ENCODE measurements at places on chromosomes 3 and 15.

DNA sequence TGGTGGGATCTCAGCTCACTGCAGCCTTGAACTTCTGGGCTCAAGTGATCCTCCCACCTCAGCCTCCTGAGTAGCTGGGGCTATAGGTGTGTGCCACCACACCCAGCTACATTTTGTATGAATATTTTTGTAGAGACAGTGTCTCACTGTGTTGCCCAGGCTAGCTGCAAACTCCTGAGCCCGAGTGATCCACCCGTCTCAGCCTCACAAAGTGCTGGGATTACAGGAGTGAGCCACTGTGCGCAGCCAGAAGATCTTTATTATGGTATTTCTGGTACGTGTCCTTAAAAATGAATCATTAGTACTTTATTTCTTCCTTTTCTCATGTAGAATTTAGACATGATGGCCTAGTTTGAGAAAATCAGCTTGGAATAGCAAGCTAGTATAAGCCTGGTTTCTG is 153.3 kb downstream of the BCHE start:
- no peak for DNase-seq

- no peak for DNase-seq
Measured at GRCh38 chr15:51121118-51121517, 26.4 kb upstream of the TNFAIP8L3 start.

DNA sequence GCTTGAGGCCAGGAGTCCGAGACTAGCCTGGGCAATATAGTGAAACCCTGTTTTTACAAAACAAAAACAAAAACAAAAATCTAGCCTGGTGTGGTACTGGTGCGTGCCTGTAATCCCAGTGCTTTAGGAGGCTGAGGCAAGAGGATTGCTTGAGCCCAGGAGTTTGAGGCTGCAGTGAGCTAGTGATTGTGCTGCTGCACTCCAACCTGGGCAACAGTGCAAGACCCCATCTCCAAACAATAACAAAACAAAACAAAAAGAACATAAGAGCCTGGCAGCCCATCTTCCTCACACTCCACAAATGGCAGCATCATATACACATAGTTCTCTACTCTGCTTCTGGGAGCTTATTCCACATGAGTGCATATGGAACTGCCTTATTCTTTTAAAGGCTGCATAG is 2.2 kb upstream of the TRH start:
- no peak for DNase-seq

DNA sequence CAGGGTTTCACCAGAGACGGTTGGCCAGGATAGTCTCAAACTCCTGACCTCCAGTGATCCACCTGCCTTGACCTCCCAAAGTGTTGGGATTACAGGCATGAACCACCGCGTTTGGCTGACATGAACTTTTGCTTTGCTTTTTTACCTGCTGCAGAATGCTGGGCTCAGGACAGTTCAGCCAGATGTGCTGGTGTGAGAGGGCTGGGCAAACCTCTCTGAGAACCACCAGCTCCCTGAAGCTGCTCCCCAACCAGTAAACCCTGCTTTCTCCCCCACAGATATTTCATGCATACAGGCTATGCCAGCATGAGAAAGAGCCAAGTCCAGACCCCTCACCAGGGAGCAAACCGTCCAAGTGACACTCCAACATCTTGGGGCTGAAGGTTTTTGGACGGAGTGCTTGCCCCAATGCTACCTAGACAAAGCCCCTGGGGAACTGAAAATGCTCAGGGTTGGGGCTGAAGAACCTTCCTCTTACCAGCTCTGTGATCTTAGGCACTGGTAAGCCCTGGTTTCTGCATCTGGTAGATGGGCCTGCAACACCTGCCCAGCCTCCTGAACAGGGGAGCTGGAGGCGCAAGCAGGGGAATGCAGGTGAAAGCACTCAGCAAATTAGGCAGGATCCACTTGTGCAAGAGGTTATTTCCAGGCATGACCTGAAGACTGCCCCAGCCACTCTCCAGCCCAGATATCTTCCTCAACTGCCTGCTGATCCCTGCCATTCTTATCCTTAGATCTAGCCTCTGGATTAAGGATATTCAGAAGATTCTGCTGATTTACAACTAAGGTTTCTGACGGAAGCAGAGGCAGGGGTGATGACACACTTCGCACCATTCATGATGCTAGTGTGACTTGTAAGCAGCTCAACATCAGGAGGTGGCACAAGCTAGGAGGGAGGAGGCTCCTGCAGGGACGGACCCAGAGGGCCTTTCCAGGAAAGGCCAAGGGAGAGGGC is 78.8 kb downstream of the TLE3 start:
- no peak for DNase-seq

DNA sequence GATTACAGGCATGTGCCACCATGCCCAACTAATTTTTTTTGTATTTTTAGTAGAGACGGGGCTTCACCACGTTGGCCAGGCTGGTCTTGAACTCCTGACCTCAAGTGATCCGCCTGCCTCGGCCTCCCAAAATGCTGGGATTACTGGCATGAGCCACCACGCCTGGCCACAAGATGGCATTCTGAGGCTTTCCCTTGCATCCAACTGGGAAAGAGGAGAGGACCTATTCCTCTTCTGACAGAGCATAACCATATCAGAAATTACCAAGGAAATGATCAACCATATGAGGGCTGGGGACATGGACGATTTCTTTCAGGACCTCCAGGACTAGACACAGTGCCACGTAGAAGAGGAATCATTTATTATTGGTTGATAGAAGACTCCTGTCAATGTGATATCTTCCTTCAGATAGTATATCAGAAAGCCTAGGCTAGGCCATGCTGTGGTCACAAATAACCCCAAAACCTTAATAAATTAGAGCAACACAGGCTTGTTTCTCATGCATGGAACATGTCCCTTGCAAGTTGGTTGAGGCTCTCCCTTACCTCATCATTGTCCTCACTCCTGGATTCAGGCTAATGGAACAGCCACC is 372.3 kb upstream of the IL12A start:
- DNase-seq: no peak

DNA sequence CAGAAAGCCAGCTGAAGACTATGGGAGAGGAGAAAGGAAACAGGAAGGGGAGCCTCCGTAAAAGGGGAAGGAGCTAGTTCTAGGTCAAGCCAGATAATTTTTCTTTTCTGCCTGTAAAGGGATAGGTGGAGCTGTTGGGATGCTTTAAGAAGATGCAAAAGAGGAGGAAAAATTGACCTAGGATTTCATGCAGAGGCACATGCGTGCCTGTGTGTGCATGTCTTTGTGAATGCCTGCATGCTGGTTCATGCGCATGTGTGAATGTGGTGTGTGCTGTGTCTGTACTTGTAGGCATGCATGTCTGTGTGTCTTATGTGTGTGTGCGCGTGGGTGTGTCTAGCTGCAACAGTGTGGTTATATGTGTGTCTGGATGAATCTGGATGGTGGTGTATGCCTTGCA is 27.3 kb downstream of the CCDC33 start:
- no peak for DNase-seq

- DNase-seq: no peak
Measured at GRCh38 chr3:14915636-14916222, 31.7 kb upstream of the NR2C2 start.

DNA sequence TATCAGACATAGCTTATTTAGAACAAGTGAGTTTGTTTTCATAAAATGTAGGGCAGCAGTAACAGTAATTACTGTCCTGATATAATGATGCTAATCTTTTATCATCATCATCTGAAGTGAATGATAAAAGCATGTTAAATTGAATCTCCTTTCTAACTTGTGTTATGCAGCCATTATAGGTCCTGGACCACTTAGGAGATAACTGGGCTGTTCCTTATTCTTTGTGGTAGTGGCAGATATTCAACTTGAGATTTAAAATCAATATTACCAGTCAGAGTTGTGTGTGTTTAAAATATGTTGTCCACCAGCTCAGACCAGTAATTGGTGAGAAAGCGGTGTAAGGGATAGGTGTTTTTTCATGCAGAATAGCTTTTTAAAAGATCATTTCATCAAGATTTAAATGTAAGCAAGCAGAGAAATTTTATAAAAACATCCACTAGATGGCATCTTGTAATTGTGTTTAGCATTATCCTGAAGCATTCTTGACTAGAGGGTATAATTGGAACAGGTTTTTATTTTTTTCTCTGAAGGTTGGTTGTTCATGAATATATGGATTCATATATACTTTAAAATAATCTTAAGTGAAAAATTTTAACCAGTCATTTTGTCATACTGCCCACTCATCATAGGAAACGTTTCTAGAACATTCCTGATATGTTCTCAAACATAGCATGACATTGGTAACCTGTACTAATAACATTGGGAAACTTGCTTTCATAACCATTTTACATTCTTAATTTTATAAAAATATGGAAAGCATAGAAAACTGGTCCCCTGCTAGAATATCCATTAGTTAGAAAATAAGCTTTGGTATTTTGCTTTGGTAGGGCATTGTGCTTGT is 153.9 kb downstream of the BBX start:
- no peak for DNase-seq

DNA sequence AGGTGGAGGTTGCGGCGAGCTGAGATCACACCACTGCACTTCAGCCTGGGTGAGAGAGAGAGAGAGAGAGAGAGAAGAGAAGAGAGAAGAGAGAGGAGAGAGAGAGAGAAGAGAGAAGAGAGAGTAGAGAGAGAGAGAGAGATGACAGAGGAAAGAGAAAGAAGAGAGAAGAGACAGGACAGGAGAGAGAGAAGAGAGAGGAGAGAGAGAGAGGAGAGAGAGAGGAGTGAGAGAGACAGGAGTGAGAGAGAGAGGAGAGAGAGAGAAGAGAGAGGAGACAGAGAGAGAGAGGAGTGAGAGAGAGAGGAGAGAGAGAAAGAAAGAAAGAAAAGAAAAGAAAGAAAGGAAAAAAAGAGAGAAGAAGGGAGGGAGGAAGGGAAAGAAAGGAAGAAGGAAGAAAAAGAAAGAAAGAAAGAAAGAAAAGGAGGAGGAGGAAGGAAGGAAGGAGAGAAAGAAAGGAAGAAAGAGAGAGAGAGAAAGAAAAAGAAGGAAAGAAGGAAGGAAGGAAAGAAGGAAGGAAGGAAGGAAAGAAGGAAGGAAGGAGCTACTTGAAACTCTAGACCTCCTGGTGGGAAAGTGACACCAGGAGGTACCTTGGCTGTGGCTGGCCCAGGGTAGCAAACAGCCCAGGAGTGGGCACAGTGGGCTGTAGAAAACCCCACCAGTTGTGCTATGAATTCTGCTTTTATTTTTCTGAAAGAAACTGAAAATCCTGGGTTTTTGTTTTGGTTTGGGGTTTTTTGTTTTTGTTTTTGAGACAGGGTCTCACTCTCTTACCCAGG is 88.0 kb downstream of the CCNL1 start:
- DNase-seq: no peak

DNA sequence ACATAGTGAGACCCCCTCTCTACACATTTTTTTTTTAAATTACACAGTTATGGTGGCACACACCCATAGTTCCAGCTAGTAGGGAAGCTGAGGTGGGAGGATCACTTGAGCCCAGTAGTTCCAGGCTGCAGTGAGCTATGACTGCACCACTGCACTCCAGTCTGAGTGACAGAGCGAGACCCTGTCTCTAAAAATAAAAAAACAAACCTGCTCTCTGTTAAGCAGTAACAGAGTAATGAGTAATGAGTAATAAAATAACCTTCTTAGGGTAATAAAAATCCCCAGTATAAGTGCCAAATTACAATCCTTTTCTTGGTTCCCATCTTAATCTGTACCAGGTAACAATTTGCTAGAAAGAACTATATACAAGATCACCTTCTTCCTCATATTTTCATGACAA is 65.9 kb upstream of the PLXND1 start:
- no peak for DNase-seq

- no peak for DNase-seq
Measured at GRCh38 chr15:92930054-92930621, 30.0 kb downstream of the CHD2 start.

DNA sequence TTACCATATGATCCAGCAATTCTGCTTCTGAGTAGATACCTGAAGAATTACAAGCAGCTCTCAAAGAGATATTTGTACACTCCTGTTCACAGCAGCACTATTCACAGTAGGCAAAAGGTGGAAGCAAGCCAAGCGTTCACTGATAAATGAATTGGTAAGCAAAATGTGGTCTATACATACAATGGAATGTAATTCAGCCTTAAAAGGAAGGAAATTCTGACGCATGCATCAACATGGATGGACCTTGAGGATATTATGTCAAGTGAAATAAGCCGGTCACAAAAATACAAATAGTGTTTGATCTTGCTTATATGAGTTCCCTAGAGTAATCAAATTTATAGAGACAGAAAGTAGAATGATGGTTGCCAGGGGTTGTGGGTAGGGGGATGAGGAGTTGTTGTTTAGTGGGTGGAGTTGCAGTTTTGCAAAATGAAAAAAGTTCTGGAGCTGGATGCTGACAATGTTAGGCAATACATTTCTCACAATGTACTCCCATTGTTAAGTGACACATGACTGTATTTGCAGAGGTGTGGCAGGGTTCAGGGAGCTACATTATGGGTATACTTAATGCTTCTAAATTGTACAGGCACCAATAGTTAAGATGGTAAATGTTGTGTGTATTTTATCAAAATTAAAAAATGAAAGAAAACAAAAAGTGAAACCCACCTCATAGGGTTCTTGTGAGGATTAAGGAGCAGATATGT is 26.7 kb downstream of the SLC6A1 start:
- DNase-seq: no peak

- DNase-seq: no peak
Measured at GRCh38 chr3:195221015-195221853, 49.7 kb downstream of the XXYLT1 start.

GRCh38 chr3:158111861-158112260 is 2.0 kb downstream of the RSRC1 start:
- DNase-seq: no peak

DNA sequence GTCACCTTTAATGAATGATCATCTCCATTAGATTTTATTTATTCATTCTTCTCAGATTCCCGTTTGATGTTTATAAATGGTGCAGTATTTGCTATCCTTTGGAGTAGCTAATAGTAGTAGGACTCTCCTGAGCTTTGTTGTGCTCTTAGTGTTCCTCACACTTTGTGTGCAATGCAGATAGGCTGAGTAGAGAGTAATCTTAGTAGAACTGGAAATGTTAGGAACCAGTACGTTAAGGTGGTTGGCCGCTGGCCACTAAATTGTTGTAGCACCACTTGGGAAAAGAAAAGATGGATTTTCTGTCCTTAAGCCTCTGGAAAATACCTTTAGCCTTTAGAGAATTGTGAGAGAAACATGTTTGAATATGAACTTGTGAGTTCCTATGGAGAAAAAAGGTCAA is 19.9 kb upstream of the EBLN2 start:
- no peak for DNase-seq

GRCh38 chr3:172604895-172605646 is 81.8 kb upstream of the TNFSF10 start:
- DNase-seq: no peak

GRCh38 chr3:3851621-3852323 is 52.5 kb downstream of the LRRN1 start:
- no peak for DNase-seq

DNA sequence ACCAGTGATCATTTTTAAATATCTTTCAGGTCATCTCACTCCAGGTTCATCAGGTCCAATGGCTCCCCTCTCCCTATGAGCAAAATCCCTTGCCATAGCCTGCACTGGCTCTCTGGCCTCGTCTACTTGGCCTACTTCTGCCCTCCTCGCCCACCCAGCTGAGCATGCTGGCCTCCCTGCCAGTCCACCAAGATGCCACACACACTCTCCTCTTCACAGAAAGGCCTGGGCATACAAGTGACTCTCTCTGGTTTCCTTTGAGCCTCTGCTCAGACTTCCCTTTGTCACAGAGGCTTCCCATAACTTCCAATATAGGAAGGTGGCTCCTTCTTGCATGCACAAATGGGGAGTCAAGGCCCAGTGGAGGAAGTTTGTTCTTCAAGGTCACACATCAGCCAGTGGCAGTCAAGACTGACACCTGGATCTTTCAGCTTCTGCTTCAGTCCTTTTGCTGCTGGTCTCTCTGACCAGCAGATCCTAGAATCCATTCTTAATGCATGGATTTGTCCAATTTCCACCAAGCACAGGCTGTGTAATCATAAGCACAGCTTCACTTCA is 223.2 kb upstream of the HES1 start:
- no peak for DNase-seq

- DNase-seq: no peak
Measured at GRCh38 chr3:152071924-152072323, 196.8 kb upstream of the MBNL1 start.
